ENCODE measurements at places on chromosomes 5 and 9.

- DNase-seq = no peak
Observed at GRCh38 chr5:493119-493701, 31.0 kb downstream of the SLC9A3 start.

DNA sequence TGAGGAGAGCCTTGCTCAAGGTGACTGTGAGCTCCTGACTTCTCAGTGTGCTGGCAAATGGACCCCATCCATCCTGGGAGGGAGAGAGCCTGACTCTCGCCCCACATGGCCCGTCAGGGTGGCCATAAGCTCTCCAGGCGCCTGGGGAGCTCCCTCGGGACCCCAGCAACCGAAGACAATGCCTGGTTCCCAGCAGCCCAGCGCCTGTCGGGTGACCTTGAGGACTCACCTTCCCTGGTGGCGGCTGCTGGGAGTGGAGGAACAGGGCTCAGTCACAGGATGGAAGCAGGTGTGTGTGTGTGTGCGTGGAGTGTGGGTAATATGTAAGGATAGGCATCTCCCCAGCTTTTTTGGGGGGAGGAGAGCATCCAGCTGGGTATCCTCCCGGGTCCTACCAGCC, 190.3 kb downstream of the MELK start:
- no peak for DNase-seq

DNA sequence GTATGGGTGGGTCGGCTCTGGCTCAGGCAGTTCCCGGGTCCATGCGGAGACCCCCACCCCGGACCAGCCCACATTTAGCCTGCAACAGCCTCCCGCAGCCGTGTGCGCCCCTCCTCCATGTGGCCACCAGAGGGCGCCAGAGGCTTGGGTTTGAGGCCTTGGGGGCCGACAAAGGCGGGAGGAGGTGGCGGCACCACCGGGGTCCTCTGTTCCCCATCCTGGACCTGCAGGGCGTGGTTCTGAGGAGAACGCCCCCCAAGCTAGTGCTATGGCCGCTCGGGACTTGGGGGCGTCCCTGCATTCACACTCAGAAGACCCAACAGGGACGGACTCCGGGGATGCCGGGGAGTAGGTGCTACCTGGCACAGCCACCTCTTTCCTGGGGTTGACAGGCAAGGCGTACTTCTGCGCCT, 16.5 kb downstream of the ASS1 start:
- peak; percentile 76 for DNase-seq

GRCh38 chr5:10301842-10302610, 5.7 kb downstream of the CMBL start:
- no peak for DNase-seq

- no peak for DNase-seq
Observed at GRCh38 chr5:140240987-140241706, 61.8 kb downstream of the PFDN1 start.

- no peak for DNase-seq
Observed at GRCh38 chr5:176535664-176536131, 1.5 kb downstream of the RNF44 start.

DNA sequence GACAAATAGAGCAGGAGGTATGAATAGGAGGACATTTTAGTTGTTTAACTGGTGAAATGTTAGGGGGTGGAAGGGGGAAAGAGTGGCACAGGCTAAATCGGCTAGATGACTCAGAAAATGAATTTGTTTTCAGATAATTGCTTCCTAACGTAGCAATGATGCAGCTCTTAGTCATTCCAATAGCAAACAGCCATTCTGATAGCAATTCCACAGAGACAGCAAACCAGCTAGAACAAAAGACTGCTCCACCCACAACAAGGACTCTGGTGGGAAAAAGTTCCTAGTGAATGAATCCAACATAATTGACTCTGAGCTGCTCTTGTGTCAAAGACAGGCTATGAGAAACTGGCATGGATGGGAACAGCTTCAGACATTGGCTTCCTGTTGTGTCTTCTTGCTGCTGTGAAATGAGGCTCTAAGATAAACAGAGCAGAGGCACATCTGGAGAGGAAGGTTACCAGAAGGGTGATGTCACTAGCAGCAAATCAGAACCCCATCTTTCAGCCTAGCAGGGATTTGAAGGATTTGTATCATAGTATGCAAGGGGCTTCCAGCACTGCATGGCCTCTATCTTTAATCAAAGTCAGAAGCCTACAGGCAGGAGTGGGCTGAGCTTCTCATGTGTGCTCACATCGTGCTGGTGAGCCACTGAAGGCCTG, 28.1 kb upstream of the F2RL1 start:
- DNase-seq = no peak

- no peak for DNase-seq
Observed at GRCh38 chr5:39274398-39275085, 55.2 kb upstream of the FYB1 start.

GRCh38 chr5:34008802-34009201, 952 bp upstream of the AMACR start:
- DNase-seq = no peak

GRCh38 chr5:81779125-81779915, 28.4 kb upstream of the SSBP2 start:
- peak; percentile 47 for DNase-seq

- DNase-seq = peak; percentile 43
Observed at GRCh38 chr9:35035851-35036701, 36.3 kb downstream of the VCP start.

- no peak for DNase-seq
Observed at GRCh38 chr5:5881294-5881693, 458.8 kb downstream of the ICE1 start.

- DNase-seq = peak; percentile 32
Observed at GRCh38 chr9:113579283-113580040, 115.9 kb downstream of the RGS3 start.

DNA sequence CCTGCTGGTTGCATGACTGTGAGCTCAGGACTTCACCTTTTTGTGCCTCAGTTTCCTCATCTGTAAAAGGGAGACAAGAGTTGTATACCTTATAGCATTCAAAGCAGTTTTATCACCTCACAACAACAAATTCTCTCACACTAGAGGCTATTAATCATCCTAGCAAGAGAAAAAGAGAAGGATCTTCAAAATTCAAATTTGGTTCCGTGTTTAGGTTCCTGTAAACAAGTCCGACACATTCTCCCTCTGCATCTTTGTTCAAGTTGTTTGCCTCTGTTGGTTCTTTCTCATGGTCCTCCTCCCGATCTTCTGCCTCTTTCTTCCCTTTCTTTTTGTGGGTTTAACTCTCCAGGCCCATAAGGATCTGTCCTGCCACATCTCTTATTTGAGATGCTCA, 218.0 kb downstream of the PIK3R1 start:
- DNase-seq = no peak

GRCh38 chr5:115641948-115642347, 16.1 kb upstream of the TMED7 start:
- DNase-seq = no peak

DNA sequence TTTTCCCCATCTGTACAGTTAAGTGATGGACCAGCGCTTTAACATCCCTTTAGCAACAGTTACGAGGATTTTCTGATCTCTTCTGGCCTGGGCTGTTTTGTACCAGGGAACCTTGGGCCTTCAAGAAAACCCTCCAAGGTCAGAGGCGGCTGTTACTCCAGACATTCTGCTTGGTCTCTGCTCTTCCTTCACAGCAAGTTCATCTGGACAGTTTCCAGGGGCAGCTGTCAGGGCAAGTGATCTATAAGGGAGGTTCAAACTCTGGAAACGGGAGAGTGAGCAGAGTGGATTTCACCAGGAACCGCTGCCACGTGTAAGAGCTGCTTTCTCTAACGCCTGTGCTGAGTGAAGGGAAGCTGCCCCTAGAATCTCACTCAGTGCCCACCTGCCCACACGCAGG, 36.7 kb downstream of the ZNF618 start:
- DNase-seq = no peak
